ENCODE measurements at places on chromosomes 11 and 22. TPM values are rescaled to one million over a fixed set of nuclear protein-coding genes. Genes with fewer than 3 reads are reported as not detected.
A peak's percentile ranks its signal among the peaks of the same experiment; 100 is the strongest.

GRCh38 chr11:28153586-28153985, 45.4 kb downstream of the METTL15 start:
- DNase-seq = no peak

DNA sequence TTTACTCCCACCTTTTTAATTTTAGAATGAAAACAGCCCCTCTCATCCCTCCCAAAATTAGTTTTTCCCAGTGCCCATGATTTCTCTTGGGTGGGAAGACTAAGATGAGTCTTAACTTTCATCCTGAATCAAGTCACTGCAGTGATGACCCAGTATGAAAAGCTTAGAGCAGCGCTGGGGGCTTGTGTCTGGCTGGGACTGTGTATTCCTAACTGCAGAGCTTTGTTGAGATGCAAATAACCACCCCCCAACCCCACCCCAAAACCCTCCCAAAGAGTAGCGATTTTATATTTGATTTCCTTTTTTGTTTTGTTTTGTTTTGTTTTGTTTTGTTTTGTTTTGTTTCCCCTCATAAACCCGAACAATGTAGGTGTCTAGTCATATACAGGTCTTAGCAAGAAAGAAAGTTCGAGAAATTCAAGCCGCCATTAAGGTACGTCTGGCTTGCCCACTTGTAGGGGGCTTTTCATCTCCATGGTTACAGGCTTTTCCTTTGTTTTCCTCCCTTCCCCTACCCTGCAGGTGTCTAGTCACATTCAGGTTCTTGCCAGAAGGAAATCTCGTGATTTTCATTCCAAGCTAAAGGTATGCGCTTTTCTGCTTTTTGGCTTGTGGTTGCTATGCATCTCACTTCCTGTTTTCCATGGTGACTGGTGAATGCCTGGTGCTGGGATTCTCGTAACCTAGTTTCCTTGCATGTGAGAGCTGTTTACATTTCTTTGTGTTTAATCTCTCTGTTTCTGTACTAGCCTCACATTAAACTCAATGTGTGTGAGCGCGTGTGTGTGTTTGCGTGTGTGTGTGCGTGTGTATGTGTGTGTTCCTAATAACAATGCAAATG, 144.6 kb upstream of the RASSF10 start:
- peak; percentile 47 for DNase-seq

DNA sequence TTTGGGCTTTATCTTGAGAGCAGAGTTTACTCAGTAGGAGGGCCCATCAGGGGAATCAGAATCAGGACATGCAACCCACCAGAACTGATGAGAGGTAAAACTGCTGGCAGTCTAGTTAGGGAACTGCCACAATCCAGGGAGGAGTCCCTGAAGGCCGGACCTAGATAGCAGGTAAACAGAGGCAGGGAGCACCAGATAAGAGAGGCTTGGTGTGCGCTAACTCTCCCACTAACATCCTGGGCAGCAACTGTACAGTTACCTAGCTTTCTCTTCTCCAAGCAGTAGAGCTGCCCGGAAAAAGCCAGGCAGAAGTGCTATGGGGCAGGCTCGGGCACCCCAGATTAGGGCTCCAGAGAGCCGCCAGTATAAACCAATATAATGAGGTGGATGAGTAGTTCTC, 865 bp upstream of the AMOTL1 start:
- no peak for DNase-seq

DNA sequence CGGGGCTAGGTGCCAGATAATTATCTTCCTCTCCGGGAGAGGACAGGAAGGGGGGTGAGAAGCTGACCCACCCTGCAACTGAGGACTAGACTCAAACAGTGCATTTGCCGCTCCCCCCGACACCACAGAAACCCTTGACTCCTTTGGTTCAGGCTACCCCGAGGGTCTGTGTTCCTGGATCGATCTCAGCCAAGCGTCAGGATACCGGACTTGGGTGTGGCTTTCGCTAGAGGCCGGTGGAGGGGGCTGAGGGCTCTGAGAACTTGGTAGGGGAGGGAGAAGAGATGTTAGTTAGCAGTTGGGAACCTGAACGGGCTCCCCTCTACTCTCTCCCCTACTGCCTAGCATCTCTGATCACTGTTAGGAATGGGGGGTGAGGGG, 840 bp downstream of the SEZ6L start:
- DNase-seq = no peak

- DNase-seq = no peak
Observed at GRCh38 chr11:64763526-64764039, 3.8 kb upstream of the PYGM start.

DNA sequence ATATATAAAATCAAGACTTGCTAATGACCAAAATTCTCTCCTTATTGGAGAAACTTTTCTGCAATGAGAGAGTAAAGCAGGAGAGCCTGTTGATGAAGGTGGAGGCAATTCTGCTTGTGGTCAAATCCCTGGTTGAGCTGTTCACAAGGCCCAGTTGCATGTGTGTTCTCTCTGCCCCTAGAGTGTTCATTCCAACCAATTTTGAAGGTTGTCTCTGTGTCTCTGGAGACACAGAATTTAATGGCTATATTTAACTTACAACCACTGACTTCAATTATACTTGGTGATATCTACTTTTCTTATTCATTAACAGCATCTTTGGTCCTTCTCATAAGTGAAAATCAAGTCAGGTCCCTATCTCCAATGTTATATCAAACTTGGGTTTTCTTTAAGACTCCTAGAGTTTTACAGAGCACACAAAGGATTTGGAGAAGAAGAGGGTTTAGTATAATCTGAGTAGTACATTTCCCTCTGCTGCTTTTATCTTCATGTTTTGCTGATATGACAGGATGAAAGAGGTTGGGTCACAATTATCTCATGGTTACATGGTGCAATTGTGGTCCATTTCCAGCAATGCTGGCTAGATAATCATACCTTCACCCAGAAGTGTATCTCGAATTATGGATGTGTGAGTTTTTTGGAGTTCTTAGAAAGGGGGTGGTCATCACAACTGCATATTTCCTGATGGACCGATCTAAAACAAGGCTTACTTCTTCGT, 4.0 kb downstream of the OOSP4A start:
- DNase-seq = no peak

DNA sequence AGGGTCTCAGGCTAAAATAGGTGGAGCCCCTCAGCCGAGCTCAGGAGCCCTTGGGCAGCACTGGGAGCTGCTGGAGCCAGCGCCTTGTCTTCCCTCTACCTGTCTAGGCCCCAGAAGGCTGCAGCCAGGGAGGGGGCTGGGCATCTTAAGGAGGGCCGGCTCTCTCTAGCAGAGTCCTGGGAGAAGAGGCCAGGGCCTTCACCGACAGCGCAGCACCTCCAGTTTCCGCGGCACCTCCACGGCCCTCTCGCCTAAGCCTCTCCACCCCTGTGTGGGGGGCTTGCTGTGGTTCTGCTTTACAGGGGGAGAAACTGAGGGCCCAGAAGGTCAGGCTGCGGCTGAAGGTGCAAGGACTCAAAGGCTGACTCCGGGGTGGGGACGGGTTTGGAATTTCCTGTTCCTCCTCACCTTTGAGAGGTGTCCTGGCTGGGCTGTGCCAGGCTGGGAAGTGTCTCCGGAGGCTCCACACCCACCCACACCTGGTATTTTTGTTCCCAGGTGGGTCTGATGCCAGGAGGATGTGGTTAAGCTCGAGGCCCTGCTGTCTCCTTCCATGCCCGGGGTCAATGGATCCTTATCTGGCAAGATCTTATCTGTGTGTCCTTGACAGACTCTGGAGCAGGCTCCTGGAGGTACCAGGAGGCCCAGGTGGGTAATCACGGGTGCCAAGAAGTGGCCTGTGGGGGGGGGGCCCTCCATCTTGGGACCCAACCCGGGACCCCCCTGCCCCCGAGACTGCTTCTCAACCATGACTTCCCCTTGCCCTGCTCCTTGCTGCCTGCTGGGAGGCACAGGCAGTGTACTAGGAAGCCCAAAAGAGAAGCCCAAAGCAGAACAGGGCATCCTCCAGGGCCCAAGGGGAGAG, 95.3 kb upstream of the FGF3 start:
- peak; percentile 89 for DNase-seq

DNA sequence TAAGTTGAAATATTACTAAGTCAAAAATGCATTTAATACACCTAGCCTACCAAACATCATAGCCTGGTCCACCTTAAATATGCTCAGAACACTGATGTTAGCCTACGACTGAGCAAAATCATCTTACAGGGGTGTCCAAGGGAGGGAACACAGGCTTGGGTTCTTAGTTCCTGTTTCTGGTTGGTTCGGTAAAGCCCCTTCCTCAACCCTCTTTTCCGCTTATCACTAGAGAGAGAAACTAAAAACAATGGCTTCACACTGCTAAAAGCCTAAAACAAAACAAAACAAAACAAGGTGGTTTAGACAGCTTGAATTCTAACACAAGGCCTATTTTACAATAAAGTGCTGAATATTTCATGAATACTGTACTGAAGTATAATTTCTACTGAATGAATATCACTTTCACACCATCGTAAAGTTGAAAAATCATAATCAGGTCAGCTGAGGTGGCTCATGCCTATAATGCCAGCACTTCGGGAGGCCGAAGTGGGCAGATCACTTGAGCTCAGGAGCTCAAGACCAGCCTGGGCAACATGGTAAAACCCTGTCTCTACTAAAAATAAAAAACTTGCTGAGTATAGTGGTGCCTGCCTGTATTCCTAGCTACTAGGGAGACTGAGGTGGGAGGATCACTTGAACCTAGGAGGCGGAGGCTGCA, 118.0 kb downstream of the SIK3 start:
- no peak for DNase-seq

- DNase-seq = no peak
Observed at GRCh38 chr22:50710886-50711285, 27.1 kb upstream of the ACR start.

DNA sequence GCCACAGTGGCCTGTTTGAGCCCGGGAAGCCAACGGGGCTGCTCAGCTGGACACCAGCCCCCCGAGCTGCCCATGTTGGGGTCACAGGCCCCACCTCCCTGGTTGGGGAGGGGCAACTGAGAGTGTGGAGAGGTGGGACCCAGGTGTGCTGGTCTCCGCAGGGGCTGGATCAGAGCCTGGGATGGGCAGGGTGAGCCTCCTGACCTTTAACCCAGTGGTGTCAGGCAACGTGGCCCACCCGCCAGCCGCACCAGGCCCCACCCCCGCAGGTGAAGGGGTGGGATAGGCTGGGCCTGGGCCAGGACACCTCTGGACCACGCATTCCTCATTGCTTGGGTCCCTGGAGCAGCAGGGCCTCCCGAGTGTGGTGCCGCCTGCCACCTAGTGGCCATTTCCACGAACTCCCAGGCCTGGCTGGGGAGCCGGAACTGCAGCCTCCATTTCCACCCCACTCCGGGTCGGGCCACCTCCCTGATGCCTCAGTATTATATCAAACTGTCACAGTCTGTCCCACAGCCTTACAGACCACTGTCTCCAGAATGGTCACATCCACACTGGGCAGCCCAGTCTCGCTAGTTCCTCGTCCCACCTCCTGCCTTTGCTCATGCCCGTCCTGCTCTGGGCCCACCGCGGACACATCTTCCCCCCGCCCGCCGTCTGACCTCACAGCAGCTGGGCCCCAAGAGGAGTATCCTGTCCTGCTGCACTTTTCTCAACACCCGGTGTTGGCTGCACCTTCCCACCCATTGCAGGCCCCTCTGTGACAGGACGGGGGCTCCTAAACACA, 13.3 kb upstream of the PPP6R3 start:
- DNase-seq = peak; percentile 77

DNA sequence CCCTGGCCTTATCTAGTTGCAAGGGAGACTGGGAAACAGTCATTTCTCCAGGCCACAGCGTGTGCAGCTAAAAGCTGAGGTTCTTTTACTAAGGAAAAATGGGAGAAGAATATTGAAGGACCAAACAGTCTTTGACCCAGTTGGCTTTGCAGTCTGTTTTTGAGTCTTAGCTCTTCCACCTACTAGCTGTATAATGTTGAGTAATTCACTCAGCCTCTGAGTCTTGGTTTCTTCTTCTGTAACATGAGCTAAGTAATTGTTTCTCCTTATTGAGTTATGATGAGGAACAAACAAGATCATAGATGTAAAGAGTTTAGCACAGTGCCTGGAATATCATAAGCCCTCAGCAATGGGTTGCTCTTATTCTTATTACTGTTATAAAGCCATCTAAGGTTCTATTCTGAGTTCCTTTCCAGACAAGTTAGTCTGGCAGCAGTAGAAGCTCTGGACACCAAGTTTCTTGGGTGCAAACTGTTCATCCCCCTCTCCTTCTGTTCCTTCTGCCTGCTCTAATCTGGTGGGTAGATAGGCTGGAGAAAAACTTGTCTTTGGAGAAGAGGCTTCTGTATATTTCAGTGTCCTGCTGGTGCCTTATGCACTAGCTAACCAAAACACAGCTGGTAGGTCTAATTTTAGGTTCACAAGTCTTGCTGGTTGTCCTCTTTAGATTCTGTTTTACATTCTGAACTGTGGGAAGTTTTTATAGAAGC, 13.5 kb downstream of the TRIM44 start:
- DNase-seq = no peak

DNA sequence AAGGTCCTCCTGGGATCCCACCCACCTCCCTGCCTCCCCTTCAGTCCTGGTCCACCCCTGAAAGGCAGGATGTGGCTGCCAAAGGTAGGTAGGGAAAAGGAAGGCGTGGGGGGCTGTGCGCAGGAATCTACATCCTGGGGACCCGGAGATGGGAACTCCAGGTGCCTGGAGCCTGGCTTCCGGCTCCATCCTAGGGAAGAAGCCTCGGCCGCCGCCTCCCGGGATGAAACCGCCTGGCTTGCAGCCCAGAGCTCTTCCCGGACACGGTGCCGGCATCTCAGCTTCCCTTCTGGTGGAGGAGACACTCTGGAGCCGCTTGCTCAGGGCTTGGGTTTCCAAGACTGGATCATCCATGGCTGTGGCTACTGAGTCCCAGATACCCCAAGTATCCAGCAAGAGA, 33.3 kb upstream of the PDGFB start:
- DNase-seq = no peak

GRCh38 chr11:119306373-119306890, 10.5 kb downstream of the MCAM start:
- no peak for DNase-seq

DNA sequence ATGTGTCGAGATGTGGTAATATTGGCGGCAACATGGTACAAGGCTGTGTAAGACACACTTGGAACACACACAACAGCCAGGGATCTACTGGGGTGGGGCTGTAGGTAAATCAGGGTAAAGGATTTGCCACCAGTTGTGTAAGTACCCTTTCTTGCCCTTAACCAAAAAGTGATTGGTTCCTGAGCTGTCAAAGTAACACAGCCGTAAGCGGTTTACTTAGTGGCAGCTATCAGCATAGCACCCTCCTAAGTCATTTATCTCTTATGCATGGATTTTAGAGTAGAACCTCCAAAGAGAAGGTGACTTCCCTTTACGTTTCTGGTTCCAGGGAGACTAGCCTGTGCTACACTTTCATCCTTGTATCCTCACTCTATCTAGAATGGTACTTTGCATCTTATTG, 57.2 kb downstream of the SPECC1L start:
- no peak for DNase-seq

GRCh38 chr22:19343470-19343869, 52.0 kb upstream of the CLTCL1 start:
- DNase-seq = no peak

- no peak for DNase-seq
Observed at GRCh38 chr11:46180736-46181135, 59.5 kb upstream of the PHF21A start.

- peak; percentile 33 for DNase-seq
Observed at GRCh38 chr22:29224121-29224858, 18.6 kb downstream of the EMID1 start.

GRCh38 chr11:114197799-114198500, 98.2 kb upstream of the NNMT start:
- DNase-seq = peak; percentile 84

GRCh38 chr11:70353900-70354568, 44.3 kb upstream of the CTTN start:
- no peak for DNase-seq

Gene OR2D2
- total RNA-seq = not detected

Gene LAMTOR1
- total RNA-seq = 81.7 TPM

Gene TEX12
- not detected for total RNA-seq

Gene PATE1
- not detected for total RNA-seq

Gene ESAM
- 22.0 TPM for total RNA-seq

Gene APOL1
- 145 TPM for total RNA-seq

Gene PLAAT4
- total RNA-seq = 87.0 TPM
